Activated T-cell treated with anti-CD3 and anti-CD28 coated beads, Interleukin-2, amount 50 U/mL, for 24 hours (primary cell): ENCODE measurements at places on chromosomes 16 and 17.

- DNase-seq, result peak; percentile 56
Observed at GRCh38 chr16:11091021-11091785, 146.8 kb downstream of the CLEC16A start.

DNA sequence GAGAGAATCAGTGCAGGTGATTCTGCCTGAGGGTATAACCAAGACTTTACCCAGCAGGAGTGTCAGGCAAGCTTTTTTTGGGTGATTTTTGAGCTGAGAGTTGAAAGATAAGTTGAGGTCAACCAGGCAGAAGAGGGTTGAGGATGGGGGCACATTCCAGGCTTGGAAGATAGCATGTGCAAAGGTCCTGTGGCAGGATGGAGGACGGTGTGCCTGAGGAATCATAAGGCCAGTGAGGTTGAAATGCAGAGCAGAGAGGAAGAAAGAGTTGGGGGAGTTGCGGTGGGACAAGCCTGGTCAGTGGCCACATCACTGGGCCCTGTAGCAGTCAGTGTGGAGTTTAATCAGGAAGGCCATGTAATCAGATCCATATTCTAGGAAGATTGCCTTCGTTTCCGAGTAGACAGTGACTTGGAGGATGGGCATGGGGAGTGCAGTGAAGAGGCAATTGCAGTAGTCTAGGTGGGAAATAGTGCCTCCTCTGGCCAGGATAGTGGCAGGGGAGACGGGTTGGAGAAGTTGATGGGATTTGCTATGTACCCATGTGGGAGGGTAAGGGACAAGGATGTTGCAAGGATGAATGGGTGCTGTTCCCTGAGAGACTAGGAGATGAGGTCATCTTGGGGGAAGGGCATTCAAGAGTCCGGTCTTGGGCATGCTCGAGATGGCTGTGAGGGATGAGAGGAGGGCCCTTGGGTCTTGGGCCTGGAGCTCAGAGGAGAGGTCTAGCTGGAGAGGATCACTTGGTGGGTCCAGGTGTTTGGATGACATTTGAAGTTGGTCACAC lies 3.9 kb downstream of the PLEKHG4 start:
- no peak for DNase-seq

- DNase-seq, result no peak
Observed at GRCh38 chr17:52105591-52105990, 52.9 kb downstream of the CA10 start.

DNA sequence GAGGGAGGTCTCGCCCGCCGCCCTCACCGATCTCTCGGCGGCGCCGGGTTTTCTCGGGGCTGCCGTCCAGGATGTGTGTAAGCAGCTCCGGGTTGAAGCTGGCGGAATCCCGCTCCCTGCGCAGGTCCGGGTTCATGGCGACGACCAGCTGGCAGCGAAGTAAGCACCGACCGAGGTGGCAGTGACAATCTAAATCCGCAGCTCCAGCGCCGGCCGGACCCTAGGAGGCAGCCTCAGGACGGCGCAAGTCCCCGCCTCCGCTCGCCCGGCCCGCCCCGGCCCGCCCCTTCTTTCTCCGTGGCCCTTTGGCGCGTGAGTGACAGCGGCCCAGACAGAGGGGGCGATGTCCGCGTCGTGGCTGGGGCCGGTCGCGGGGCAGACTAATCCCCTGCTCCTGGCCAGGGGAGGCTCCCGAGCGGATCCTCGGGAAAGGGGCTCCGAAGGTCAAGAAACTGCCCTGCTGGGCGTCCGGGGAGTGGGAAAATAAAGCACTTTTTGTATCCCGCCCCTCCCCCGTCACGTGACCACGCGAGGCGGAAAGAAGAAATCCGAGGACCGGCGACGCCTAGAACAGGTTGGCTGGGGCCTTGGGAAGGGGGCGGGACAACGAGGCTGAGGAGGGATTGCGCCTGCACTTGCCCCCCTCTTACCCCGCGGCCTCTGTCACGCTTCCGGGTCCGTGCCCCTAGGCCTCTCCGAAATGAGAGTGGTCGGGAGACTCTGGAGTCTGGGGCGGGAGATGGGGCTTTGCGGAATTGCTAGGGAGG lies at the start of the genes ACOX1 and TEN1:
TSS of gene ACOX1 (minus strand) at position 229 of the 767 bp plus-strand sequence. CDS start at position 136, 93 bp downstream.
TSS of gene TEN1 (plus strand) at position 303 of the 767 bp plus-strand sequence. CDS start 6,953 bp downstream, outside the sequence.
- DNase-seq, result peak; percentile 96

GRCh38 chr17:48604770-48605329 lies at the start of gene HOXB6:
TSS of gene HOXB6 (minus strand) at chr17:48604986. CDS start at chr17:48598150, 6,836 bp downstream.
- no peak for DNase-seq

- DNase-seq, result no peak
Observed at GRCh38 chr17:62668091-62668804, 40.8 kb downstream of the MRC2 start.

GRCh38 chr17:59139939-59140338 lies 15.0 kb downstream of the SKA2 start:
- DNase-seq, result no peak

GRCh38 chr17:2758870-2759269 lies 9.4 kb upstream of the CCDC92B start:
- no peak for DNase-seq

DNA sequence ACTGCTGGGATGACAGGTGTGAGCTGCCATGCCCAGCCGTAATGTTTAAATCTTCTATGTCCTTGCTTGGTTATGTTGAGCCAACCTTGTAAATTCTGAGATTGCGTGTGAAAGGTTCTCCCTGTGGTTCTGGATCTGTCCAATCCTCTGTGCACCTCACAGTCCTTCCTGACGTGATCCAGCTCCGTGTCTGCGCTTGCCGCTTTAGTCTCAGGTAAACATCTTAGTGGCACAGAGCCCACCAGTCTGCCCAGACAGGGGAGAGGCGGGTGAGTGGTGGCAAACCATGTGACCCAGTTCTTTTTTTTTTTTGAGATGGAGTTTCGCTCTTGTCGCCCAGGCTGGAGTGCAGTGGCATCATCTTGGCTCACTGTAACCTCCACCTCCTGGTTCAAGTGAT lies 13.9 kb downstream of the SLC25A10 start:
- DNase-seq, result no peak
